Bronchial epithelial cell (primary cell): ENCODE measurements at places on chromosomes 7 and 10. TPM values are rescaled to one million over a fixed set of nuclear protein-coding genes. Genes with fewer than 3 reads are reported as not detected.

The LRRC17 gene
- 0.26 and 0.38 TPM in 2 replicates for total RNA-seq

The MAGI2 gene
- 2.6 and 2.7 TPM in 2 replicates for total RNA-seq

The STAMBPL1 gene
- 1.7 and 2.6 TPM in 2 replicates for total RNA-seq

The SPDYE2 gene
- not detected in 2 replicates for total RNA-seq

The TRPV6 gene
- under 0.01 and 0.26 TPM in 2 replicates for total RNA-seq

The SFMBT2 gene
- total RNA-seq = under 0.01 TPM in 2 replicates

The DHX32 gene
- total RNA-seq = 34.4 and 37.6 TPM in 2 replicates
